Femur (tissue), 1 donor: ENCODE measurements at places on chromosomes 4 and X.

- no peak for DNase-seq
Measured at GRCh38 chr4:25863831-25864418, 1.1 kb upstream of the SEL1L3 start.

GRCh38 chr4:88697588-88698329, at the start of gene NAP1L5:
TSS of gene NAP1L5 (minus strand) at chr4:88697829. CDS start at chr4:88697754, 75 bp downstream.
- DNase-seq, result peak; percentile 81

- no peak for DNase-seq
Measured at GRCh38 chrX:69216446-69216845, 51.2 kb upstream of the PJA1 start.

DNA sequence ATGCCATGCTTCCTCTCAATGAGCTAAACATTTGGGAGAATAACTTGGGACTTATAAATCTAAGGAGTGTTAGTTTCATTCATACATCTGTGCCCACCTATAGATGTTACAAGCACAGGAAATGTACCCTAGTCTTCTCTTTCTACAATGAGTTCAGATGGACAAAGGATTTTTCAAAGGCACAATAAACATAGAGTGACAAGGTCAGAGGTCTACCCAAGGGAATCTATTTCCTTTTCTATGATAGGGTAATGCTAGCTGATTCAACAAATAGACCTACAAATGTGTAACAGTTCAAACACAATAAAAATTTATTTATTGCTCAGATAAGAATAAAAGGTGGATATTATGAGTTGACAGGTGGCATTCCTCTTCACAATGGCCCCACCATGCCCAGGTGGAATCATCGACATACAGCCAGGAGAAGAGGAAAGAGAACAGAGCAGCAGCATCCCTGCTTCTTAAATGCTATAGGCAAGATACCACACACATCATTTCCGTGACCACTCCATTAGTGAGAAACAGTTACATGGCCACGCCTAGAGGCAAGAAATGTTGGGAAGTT, 421.8 kb downstream of the HNRNPD start:
- no peak for DNase-seq

DNA sequence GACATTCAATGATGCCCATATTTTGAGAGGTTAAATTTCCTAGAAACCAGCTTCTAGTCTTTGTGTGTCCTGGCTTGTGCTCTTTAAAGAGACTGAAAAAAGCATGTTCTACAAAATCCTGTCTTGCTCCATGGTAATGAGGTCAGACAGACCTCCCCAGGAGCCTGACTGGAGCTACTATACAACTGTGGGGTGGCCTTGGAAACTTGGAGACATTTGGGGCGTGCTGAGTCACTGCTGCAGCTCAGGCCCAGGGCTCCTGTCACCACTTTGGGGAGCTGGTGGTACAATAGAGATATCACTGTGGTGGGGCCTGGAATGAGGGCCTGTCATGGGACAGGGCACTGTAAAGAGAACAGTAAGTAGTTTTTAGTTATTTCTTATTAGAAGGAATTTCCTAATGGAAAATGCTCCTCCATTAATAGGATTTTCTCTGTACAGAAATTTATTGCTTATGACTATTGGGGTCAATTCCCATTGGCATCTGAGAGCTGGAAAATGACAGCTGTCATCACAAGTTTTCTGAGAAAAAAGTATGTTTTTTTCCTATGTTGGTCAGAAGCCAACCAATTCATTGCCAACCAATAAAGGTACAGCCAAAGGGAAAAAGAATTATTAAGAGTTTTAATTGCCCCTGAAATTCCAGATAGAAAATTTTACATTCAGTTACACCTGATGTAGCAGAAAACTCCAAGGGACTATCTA, 207.4 kb upstream of the JADE1 start:
- DNase-seq, result peak; percentile 32

GRCh38 chr4:140523857-140524742, at the start of gene ELMOD2:
TSS of gene ELMOD2 (plus strand) at chr4:140524168. CDS start at chr4:140525429, 1,261 bp downstream.
- peak; percentile 99 for DNase-seq

GRCh38 chrX:46599051-46599560, 25.5 kb downstream of the CHST7 start:
- no peak for DNase-seq
